ENCODE measurements at places on chromosomes 1 and 21.

DNA sequence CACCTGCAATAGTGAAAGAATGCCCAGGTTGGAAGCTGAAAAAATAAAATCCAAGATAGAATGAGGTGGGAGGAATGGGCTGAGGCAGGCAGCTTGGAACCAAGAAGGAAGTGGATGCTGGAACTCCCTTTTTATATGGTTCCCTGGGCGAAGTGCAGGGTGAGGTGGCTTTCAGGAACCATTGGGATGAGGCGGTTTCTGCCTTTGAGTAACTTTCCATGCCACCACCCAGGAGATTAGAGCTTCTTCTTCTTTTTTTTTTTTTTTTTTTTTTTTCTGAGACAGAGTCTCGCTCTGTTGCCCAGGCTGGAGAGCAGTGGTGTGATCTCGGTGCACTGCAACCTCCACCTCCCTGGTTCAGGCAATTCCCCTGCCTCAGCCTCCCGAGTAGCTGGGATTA lies 17.8 kb upstream of the MRPS6 start:
- DNase-seq = no peak

DNA sequence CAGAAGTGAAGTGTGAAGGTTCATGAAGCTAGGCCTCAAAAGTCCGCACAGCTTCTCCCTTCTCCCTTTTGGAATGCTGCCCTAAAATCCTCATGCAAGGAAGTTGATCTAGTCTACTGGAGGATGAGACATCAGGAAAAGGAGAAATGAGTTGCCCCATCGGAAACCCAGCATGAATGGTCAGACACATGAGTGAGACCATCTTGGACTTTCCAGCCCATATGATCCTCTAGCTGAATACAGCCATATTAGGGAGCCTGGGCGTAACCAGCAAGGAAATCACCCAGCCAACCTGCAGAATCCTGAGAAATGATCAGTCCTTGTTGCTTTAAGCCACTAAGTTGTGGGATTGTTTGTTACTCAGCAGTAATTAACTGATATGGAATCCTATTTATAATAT lies 12.5 kb downstream of the DBT start:
- DNase-seq = no peak

GRCh38 chr1:15876357-15877055 lies 29.0 kb downstream of the SPEN start:
- no peak for DNase-seq

DNA sequence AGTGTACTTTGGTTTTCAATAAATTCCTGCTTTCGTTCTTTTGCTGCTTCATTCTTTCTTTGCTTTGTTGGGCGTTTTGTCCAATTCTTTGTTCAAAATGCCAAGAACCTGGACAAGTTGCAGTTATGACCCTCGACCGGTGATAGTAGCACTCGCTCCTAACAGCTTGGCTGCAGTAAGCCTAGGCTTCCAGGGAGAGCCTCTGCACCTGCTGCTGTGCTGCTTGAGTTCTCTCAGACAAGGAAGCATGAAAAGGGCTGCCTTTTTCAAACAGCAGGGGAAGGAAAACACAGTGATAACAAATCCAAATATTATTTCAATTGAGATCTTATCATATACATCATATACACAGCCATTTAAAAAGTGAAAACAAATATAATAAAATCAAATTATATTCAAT lies 12.8 kb upstream of the RIPK4 start:
- DNase-seq = no peak

DNA sequence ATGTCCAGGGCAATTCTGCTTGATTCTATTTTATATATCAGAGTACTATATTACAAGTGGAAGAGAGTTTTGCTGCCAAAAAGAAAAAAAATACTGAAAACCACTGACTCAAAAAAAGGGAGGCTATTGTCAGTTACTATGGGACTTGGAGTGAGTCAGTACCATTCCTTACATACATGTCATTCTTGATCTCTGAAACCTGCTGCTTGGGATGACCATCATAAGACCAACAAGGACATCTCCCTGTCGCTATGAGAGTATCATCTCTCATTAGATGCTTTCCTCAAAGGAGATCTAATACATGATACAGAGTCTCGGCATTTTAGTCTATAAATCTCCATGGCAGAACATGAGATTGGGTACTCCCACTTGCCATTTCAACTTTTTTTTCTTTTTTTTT lies 11.8 kb upstream of the INPP5B start:
- DNase-seq = no peak

DNA sequence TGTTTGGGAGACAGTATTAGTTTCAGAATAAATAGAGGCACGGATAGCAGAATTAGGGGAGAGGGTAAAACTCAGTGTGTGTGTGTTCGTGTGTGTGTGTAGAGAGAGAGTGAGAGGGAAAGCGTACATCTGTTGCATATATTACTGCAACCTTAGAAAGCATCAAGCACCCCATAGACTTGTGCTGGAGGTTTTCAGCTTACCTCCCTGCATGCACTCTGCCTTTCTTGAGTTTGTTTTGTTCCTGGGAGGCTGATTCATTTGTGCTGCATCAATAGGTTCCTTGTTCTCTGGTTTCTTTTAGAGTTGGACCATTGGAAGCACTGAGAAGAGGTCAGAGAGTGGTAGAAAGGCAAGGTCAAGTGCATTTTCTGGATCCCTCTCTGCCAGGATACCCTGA lies 104.4 kb upstream of the KCNK1 start:
- no peak for DNase-seq

DNA sequence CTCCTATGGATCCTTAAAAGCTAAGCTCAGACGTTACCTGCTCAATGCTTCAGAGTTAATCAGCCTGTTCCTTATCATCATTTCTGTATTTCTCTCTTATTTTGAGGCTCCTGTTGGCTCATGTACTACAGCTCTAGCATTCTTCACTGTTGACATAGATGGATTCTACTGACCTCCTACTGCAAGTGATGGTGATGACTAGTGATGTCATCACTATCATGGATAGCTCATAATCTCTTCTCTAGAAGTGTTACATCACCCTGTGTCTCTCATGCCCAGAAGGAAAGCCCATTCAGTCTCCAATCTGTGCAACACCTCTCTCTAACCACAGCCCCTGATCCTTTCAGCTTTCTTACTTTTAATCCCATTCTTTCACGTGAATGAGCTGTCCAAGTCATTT lies 168.2 kb upstream of the DPT start:
- DNase-seq = no peak

GRCh38 chr1:89649783-89650182 lies 16.9 kb downstream of the LRRC8C start:
- DNase-seq = no peak

DNA sequence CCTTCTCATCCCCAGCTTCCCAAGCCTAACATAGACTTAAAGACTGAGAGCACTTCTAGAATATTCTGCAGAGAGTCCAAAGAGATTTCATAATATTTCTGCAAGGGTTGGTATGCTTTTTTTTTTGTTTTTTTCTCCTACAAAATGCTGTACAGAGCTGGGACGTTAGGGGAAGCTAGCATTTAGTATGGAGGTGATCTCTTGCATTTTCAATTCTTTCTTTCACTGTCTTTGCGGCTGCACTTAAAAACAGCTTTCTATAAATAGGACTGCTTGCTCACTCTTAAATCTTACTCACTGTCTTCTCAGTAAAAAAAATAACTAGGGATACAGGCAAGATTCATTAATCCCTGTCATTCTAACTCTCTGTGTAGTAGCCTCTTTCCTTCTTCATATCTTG lies 7.4 kb downstream of the DSCAM start:
- DNase-seq = no peak

- DNase-seq = no peak
Measured at GRCh38 chr21:27564684-27565301, 597.9 kb upstream of the ADAMTS5 start.

- DNase-seq = no peak
Measured at GRCh38 chr1:178614286-178614685, 101.4 kb downstream of the TEX35 start.

DNA sequence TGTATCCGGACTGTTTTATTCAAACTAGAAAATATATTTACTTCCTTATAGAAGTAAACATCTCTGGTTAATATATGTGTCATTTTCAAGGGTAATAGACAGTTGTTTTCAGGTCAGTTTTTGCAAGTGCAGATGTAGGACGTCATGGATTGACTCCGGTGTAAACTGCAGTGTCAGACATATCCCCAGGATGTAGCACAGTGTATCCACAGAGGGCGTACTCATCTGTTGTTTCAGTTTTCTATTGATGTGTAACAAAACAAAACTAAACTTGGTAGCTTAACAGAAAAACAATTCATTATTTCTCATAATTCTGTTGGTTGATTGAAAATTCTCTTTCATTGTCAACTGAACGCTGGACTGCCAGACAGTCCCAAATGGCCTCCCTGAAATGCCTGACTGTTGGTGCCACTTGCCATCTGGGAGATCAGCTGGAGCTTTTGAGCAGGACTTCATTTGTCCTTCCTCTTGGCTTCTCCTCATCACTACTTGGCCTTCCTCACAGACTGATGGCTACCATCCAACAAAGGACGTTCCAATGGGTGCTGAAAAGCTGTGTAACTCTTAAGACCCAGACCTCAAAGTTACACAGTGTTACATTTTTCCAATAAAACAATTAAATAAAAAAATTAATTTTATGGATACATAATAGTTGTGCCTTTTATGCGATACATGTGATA lies 181.6 kb downstream of the NCAM2 start:
- no peak for DNase-seq

- no peak for DNase-seq
Measured at GRCh38 chr21:39637197-39637970, 24.6 kb downstream of the B3GALT5 start.

All from NCI-H1436 (cell line).